ENCODE measurements at places on chromosomes 12 and 14.
A peak's percentile ranks its signal among the peaks of the same experiment; 100 is the strongest.

DNA sequence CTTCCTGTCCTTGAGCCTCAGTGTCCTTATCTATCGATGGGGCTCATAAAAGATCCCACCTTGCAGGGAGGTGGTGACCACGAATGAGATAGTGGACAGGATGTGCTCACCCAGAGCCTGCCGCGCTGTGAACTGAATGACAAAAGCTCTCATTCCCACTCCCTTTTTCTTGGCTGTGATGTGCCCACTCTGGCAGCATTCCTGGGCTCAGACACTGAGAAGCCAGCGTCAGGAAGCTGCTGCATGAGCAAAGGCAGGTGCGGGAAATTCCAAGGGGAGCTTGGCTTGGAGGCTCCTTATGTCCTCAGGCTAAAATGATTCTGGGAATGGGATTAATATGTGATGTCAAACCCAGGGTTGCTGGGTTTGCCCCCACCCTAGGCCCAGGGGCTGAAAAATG lies 61.6 kb downstream of the EFCAB11 start:
- no peak for DNase-seq

DNA sequence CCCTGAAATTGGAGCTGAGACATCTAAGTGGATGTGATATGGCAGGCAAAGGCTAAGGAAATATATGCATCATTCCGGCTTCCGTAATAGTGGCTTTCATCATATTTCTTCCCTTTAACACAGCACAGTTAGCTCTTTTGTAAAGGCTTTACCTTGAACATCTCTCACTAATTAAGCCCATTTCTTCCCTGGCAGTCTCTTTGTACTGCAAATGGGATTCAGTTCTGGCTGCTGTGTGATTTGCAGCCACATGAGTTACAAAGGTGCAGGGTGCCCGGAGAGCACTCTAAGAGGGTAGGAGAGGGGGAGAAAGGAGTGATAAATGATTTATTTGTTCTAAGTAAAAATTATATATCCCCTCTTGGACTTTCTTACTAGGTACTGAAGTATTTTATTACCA lies 232.1 kb upstream of the CCDC196 start:
- DNase-seq: no peak

DNA sequence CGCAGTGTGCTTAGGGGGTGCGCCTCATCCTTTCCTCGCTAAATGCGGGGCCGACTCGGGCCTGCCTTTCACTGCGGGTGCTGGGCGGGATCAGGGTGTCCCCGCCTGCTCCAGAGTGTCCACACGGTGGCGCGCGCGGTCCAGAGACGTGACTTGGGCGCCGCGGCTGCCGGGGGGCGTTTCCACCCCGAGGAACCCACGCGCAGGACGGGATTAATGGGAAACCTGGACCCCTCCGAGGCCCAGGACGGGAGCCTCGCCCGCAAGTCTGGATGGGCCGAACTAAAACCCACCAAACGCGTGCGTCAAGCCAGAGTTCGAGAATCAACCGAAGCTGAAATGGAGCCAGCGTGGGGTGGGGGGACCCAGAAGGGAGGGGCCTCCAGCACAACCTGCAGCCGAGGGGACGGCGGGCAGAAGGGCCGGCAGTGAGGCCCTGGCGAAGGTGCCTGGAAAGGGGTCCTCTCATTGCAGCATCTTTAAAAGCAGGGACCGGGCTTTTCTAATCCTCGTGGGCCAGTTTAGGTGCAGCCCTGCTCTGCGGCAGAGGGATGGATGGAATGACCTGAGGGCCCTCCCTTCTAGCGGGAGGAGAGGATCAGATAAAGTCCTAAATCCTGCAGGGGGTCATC lies 93.3 kb downstream of the NINJ2 start:
- DNase-seq: no peak

DNA sequence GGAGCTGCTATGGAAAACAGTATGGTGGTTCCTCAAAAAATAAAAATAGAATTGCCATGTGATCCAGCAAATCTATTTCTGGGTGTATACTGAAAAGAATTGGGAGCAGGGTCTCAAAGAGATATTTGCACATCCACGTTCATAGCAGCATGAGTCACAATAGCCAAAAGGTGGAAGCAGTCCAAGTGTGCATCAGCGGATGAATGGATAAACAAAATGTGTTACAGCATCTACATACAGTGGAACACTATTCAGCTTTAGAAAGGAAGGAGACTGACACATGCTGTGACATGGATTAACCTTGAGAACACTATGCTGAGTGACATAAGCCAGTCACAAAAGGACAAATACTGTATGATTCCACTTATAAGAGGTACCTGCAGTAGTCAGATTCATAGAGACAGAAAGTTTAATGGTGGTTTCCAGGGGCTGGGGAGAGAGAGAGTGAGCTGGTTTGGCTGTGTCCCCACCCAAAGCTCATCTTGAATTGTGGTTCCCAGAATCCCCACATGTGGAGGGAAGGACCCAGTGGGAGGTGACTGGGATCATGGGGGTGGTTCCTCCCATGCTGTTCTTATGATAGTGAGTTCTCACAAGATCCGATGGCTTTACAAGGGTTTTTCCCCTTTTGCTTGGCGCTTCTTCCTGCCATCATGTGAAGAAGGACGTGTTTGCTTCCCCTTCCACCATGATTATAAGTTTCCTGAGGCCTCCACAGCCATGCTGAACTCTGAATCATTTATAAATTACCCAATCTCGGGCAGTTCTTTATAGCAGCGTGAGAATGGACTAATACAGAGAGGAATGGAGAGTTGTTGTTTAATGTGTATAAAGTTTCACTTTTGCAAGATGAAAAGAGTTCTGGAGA lies 17.6 kb upstream of the TBC1D30 start:
- DNase-seq: no peak

- DNase-seq: no peak
Observed at GRCh38 chr12:108297895-108298760, 41.0 kb downstream of the CMKLR1 start.

DNA sequence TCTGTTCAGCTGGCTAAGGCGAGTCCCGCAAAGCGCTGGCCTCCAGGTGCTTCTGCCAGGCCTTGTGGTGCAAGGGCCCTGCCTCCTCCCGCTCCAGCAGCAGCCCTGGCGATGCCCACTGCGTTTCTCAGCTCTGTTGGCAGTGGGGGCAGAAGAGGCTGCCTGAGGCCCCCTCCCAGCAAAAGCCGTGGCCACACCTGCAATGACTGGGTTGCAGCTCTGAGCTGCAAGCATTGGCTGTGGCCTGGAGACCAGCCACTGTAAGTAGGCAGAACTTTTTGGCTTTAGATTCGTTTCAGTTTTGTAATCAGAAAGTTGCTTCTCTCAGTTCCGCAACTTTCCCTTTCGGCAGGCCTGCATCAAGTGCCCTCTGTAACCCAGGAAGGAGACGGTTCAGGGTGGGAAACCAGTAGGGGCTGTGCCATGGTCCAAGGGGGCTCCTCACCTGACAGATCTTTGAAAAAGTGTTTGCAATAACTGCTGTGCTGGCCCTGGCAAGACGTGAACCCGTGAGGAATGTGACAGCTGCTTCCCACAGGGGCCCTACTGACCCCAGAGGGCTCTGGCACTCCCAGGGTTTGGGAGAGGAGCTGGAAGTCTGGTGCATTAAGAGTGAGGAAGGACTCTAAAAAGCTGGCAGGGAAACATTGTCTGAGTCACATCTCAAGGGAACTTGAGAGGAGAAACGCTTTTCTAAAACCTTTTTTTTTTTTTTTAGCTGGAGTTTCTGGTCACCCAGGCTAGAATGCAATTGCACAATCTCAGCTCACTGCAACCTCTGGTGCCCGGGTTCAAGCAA lies 54.5 kb upstream of the MAX start:
- peak; percentile 78 for DNase-seq

DNA sequence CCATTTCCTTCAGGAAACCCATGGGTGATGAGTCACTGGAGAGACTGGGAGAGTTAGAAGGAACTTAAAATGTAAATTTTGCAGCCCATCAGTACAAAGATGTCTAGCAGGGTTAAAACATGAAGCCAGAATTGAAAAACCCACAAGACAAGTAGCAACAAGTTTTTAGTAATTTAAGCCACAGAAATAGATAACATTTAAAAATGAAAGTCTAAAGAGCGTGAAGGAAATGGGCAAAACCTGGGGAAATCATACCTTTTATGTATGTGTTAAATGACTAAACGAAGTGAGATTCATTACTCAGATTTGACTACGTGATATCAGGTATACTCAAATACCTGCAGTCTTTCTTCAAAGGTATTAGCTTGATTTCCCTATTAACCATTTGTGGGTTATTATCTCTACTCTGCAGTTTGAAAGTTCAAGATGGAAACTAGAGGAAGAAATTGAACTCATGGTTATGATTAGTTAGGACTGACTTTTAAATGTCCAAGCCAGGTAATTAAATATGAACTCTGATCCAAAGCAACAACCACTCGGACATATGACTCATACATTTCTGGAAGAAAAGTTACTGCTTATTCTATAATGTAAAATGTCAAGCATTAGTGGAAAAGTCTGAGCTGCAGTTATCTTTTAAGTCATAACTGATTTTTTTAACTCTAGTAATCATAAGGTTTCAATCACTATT lies 84.1 kb downstream of the ITPR2 start:
- no peak for DNase-seq

DNA sequence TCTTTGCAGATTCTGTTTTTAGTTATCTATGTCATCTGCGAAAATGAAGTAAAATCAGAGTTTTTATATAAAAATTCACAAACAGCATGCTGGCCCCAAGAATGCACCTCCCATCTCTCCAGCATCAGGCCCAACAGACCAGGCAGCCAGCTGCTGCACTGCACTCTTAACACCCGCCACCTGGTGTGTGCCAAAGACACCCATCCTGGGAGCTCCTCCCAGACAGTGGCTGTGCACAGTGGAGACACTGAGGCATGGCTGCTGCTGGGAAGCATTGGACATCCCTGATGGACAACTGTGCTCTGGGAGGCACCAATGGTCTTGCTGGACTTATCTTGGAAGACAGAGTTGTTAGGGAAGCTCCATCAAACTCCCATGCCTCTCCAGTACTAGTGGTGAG lies 817.2 kb downstream of the TMEM121 start:
- no peak for DNase-seq

DNA sequence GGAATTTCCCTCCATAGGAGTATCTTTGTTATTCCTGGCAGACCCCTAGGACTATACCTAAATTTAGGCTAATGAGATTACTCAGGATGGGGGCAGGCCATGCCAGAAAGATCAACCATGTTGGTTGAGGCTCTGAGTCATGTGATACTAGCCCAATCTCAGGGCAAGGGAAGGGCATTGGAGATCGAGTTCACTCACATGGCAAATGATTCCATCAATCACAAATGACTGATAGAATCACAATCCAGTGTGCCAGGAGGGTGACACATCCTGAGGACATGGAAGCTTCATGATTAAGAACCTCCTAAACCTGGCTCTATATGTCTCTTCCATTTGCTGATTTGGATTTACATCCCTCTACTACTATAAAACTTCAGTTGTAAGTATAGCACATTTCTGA lies 182.3 kb downstream of the NTF3 start:
- DNase-seq: peak; percentile 21

DNA sequence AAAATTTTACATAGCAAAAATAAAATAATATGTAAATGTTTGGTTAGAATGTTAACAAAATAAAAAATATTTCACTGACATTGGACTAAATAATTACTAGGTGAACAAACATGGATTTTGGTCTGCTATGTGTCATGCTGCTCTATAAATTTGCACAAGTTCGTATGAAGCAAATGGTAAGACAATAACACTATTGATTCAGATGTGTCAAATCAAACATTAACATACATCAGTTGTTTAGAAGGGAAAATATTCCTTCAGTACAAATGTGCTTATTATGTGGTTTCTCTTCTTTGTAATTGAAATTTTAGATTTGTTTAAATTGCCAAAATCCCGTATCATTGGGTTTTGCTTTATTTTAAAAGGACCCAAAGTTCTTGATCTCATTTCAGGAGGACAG lies 46.9 kb downstream of the PAWR start:
- DNase-seq: no peak

GRCh38 chr14:58292187-58292586 lies 6.2 kb upstream of the ARID4A start:
- DNase-seq: no peak

DNA sequence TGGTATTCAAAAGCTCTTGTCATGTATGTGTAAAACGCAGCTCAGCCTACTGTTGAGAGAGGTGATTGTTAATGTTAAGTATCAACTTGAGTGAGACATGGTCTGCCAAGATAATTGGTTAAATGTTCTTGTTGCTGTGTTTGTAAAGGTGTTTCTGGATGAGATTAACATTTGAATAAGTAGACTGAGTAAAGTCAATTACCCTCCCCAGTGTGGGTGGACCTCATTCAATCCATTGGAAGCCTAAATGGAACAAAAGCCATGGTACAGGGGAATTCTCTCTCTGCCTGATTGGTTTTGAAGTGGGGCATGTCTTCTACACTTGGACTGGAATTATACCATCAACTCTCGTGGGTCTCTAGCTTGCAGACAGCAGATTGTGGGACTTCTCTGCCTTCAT lies 63.8 kb upstream of the RERGL start:
- no peak for DNase-seq

- DNase-seq: no peak
Observed at GRCh38 chr14:94919896-94920295, 150.0 kb upstream of the GSC start.

GRCh38 chr14:90253826-90254225 lies 2.5 kb upstream of the PSMC1 start:
- no peak for DNase-seq

- DNase-seq: no peak
Observed at GRCh38 chr14:99564256-99564925, 39.6 kb downstream of the CCDC85C start.

DNA sequence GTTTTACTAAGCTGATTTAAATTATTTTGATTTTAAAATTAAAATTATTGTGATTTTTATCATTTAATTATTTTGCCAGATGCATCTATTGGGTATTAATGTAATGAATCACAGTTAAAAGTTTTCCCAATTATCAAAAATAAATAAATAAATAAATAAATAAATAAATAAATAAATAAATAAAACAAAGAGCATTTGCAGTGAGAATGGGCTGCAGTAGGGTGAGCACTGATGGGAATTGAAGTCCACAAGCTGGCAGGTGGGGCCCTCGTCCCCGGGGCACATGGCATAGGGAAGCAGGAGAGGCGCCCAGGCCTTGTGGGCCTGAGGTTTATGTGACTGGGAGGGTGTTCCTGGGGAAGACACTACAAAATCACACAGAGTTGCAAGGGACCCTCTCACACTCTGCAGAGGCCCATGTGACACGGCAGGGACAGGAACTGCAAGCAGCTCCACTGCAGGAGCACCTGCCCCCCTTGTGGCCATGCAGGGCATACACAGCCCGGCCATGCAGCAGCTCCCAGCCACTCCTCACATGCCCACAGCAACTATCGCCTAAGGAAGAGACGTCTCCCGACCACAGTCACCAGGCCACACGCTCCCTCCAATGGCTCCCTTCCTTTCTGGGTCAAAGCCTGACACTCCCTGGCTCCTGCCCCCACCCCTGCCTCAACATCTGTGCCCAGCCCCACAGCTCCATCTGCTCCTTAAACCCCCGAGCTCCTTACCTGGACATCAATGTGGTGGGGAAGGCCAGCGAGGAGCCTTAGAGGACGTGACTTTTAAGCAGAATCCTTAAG lies 256.3 kb upstream of the SFSWAP start:
- DNase-seq: no peak

Measured in GM04503 (cell line).